Left lung (tissue), 14 donors: ENCODE measurements at places on chromosomes 13 and 19. TPM values are rescaled to one million over a fixed set of nuclear protein-coding genes. Genes with fewer than 3 reads are reported as not detected.
A peak's percentile ranks its signal among the peaks of the same experiment; 100 is the strongest.

The PDE4C gene
- total RNA-seq = 11.3 TPM

The ZNF534 gene
- not detected for total RNA-seq

The TGFBR3L gene
- total RNA-seq = 0.55 TPM

The NKPD1 gene
- not detected for total RNA-seq

DNA sequence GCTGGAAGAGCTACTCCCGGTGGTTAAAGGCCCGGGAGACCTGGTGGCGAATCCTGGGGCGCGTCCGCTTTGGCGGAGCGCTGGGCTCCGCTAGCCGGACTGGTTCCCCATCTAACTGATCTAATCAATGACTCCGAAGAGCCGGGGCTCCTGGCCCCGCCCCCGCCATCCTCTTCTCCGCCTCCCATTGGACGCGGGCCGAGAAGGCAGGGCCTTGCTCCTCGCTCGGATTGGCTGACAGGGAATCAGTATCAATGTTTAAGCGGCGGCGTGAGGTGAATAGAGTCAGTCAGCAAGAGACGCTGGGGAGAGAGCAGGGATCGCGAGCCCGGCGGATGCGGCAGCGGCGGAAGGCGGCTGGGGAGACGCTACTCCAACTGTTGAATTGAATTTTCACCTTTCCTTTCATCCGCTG is 1.7 kb upstream of the PCDH17 start:
- peak overlapping the region; percentile 33 for H3K4me3 ChIP-seq
- H3K27me3 ChIP-seq = peaks cover 82% of the 10 kb centered on the region
- no peaks in the 10 kb centered on the region for H3K36me3 ChIP-seq

- no peak for DNase-seq
- no peaks in the 10 kb centered on the region for H3K4me1 ChIP-seq
- H3K27me3 ChIP-seq = peaks cover 75% of the 10 kb centered on the region
Observed at GRCh38 chr19:32357720-32358119, 12.3 kb downstream of the ZNF507 start.

- H3K27ac ChIP-seq = no peak overlapping the region
- H3K4me3 ChIP-seq = no peak overlapping the region
- no peak for DNase-seq
- no peaks in the 10 kb centered on the region for H3K4me1 ChIP-seq
- no peaks in the 10 kb centered on the region for H3K36me3 ChIP-seq
Observed at GRCh38 chr13:44755872-44756271, 179.7 kb upstream of the TSC22D1 start.

DNA sequence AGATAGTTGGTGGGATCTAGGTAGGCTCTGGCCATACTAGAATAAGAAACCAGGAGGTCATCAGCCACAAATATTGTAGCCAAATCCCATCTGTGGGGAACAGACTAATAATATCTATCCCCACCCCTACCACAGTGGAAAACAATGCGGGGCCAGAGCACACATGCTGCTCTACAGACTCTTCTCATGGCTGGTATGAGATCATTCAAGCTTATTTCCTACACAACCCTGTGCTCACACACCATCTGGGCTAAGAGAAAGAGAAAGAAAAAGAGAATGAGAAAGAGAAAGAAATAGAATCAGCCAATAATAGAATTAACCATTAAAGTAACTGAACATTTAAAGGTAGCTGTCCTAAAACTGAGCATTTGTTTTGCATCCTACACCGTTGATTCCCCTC is 1268.4 kb upstream of the SPRY2 start:
- H3K36me3 ChIP-seq = no peaks in the 10 kb centered on the region
- no peak overlapping the region for H3K27ac ChIP-seq
- no peaks in the 10 kb centered on the region for H3K27me3 ChIP-seq
- H3K4me1 ChIP-seq = no peaks in the 10 kb centered on the region

DNA sequence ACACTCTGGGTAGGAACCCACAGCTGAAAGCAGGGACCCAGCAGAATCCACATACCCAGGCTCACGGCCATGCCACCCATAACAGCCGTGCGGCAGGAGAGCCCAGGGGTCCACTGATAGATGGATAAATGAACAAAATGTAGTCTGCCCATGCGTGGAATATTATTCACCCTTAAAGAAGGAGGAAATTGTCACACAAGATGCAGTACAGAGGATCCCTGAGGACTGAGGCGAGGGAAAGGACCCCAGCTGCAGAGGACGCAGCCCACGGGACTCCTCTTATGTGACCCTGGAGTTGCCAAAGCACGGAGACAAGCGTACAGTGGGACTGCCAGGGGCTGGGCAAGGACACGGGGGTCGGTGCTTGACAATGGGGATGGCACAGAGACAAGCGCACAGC is 10.7 kb downstream of the GRTP1 start:
- H3K27me3 ChIP-seq = no peaks in the 10 kb centered on the region
- DNase-seq = no peak
- H3K36me3 ChIP-seq = no peaks in the 10 kb centered on the region

- H3K4me1 ChIP-seq = no peaks in the 10 kb centered on the region
- no peak overlapping the region for H3K27ac ChIP-seq
- no peaks in the 10 kb centered on the region for H3K36me3 ChIP-seq
- no peak for DNase-seq
- H3K27me3 ChIP-seq = no peaks in the 10 kb centered on the region
- H3K4me3 ChIP-seq = no peak overlapping the region
Observed at GRCh38 chr19:31694761-31695160, 345.5 kb upstream of the TSHZ3 start.

DNA sequence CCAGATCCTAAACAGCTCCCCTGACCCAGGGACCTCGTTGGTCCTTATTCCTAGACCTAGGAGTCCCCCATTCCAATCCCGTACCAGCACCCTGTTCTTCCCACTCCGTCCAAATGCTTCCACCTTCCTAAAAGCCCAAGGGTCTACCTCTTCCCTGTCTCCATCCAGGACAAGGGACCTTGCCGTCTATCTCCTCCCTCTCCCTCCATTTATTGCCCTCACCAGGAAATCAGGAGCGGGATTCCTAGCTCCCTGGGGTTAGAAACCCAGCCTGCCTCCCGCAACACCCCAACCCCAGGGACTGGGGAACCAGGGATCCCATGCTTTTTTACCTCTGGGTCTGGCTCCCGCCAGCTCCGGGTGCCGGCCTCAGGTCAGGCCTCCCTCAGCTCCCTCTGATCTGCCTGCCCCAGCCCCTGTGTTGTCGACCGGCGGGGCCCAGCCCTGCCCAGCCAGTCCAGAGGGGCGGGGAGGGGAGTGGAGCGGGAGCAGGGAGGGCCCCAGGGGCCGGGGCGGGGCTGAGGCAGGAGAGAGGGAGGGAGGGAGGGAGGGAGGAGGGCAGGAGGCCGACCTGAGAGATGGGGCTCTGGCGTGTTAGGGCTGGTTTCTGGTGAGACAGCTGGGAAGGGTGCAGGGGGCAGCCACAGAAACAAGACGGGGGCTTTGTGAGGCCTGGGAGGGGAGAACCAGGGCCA is at the start of gene B3GNT8:
Gene B3GNT8 (minus strand): TSS at position 423 of the 695 bp plus-strand sequence. CDS start 596 bp downstream, outside the sequence.
- H3K27me3 ChIP-seq = no peaks in the 10 kb centered on the region
- H3K4me3 ChIP-seq = peak within 1 kb of the TSS; percentile 49
- H3K4me1 ChIP-seq = peaks cover 14% of the 10 kb centered on the region
- DNase-seq = peak; percentile 93

- no peak for DNase-seq
- H3K4me3 ChIP-seq = no peak overlapping the region
- H3K27ac ChIP-seq = no peak overlapping the region
- H3K4me1 ChIP-seq = no peaks in the 10 kb centered on the region
- peaks cover 40% of the 10 kb centered on the region for H3K36me3 ChIP-seq
Observed at GRCh38 chr19:46773018-46773399, 15.4 kb downstream of the SLC1A5 start.

GRCh38 chr13:33206425-33206824 is 79.1 kb downstream of the STARD13 start:
- H3K4me1 ChIP-seq = peaks cover 46% of the 10 kb centered on the region
- no peak for DNase-seq
- H3K27me3 ChIP-seq = no peaks in the 10 kb centered on the region
- no peaks in the 10 kb centered on the region for H3K36me3 ChIP-seq
- no peak overlapping the region for H3K27ac ChIP-seq
- H3K4me3 ChIP-seq = no peak overlapping the region

DNA sequence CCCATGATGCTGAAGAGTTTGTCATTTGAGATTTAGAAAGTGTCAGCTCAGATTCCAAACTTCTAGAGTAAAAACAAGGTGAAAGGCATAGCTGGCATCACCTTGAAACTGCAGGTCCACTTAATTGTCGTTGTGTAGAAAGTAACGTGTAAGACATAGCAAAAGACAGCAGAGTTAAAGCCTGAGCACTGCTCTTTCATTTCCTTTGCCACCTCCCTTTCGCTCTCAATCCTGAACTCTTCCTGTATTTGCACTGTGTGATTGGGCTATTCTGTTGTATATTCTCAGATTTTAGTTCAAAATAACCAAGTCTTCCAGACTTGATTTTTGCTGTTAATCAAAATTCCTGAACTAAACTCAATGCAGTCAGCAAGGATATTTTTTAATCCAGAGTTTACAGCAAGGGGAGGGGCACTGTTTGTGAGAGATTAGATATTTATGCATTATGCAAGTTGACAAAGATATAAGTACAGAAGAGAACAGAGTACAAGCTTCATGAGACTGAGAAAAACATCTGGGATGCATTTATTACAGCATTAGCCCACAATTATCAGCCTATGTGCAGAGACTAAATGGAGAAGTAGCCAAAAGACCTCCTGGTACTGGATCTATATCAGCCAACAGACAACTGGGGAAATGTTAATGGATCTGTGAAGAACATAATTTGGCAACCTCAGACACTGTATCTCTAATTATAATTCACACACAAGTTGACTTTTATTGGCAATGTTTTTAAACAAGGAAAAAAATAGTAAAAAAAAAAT is 328.6 kb downstream of the SUCLA2 start:
- no peak overlapping the region for H3K27ac ChIP-seq
- H3K27me3 ChIP-seq = no peaks in the 10 kb centered on the region
- no peaks in the 10 kb centered on the region for H3K4me1 ChIP-seq
- H3K36me3 ChIP-seq = no peaks in the 10 kb centered on the region
- DNase-seq = peak; percentile 81

GRCh38 chr13:111304041-111304544 is 16.3 kb upstream of the TEX29 start:
- H3K27me3 ChIP-seq = no peaks in the 10 kb centered on the region
- H3K4me3 ChIP-seq = no peak overlapping the region
- H3K4me1 ChIP-seq = no peaks in the 10 kb centered on the region

GRCh38 chr13:21557995-21558394 is 46.0 kb downstream of the MICU2 start:
- DNase-seq = no peak
- no peak overlapping the region for H3K27ac ChIP-seq
- H3K4me1 ChIP-seq = no peaks in the 10 kb centered on the region
- H3K27me3 ChIP-seq = no peaks in the 10 kb centered on the region
- H3K36me3 ChIP-seq = peaks cover 4% of the 10 kb centered on the region
- no peak overlapping the region for H3K4me3 ChIP-seq

DNA sequence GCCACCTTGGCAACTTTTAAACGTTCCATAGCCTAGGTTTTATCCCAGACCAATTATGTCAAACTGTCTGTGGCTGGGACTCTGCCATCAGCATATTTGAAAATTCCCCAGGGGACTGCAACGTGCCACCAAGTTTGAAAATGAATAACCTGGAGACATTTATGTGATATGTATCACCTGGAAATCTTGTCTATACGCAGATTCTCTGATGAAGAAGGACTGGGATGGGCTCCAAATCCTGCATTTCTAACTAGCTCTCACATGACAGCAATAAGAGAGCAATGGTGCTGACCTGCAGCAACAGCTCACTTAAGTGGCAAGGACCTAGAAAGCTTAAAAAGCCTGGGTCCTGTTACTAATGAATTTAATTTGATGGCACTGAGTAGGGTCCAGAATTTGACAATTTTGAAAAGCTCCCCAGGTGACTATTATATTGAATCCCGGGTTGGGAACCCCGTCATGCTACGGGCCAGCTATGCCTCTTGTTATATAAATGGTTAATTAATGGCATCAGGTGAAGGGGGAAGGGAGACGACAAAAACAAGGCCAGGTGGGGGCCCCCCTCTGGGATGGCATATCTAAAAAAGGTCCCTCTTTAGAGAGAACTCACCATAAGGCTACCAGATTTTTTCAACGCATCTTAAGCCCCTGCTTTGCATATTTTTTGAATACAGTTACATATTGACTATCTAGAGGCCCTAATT is 213.7 kb downstream of the ZIC5 start:
- H3K4me1 ChIP-seq = no peaks in the 10 kb centered on the region
- H3K36me3 ChIP-seq = no peaks in the 10 kb centered on the region
- no peak overlapping the region for H3K27ac ChIP-seq
- H3K4me3 ChIP-seq = no peak overlapping the region
- no peak for DNase-seq

GRCh38 chr19:308471-309205 is 17.4 kb upstream of the PLPP2 start:
- no peak for DNase-seq
- no peaks in the 10 kb centered on the region for H3K36me3 ChIP-seq
- H3K4me3 ChIP-seq = peak overlapping the region; percentile 42
- no peaks in the 10 kb centered on the region for H3K27me3 ChIP-seq
- peaks cover 3% of the 10 kb centered on the region for H3K4me1 ChIP-seq
- peak overlapping the region; percentile 70 for H3K27ac ChIP-seq

- peaks cover 48% of the 10 kb centered on the region for H3K4me1 ChIP-seq
- no peak for DNase-seq
- no peak overlapping the region for H3K27ac ChIP-seq
- no peaks in the 10 kb centered on the region for H3K27me3 ChIP-seq
Observed at GRCh38 chr19:1418496-1418775, 11.1 kb downstream of the DAZAP1 start.

DNA sequence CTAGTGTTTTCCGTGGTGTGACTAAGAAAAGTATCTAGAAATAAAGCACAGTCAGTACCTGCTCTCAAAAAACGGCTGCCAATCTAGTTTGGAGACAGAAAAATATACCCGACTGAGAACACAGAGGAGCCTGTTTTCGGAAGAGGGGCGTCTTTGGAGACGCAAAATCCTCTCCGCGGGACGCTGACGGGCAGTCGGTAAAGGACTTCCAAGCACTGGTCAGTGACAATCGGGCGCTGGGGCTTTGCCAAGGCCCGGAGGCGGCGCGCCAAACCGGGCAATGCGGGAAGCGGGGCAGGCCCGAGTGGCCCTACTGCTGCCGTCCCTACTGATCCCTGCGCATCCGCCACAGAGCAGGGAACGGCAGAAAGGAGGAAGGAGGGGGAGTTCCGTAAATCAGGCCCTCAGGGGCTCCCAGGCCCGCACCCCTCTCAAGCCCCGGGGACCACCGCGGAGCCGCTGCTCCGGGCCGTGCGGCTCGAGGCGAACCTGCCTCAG is 588 bp upstream of the DPY19L3 start:
- DNase-seq = peak; percentile 60
- peaks cover 37% of the 10 kb centered on the region for H3K4me1 ChIP-seq
- no peaks in the 10 kb centered on the region for H3K27me3 ChIP-seq
- H3K4me3 ChIP-seq = peak overlapping the region; percentile 61
- peaks cover 15% of the 10 kb centered on the region for H3K36me3 ChIP-seq

GRCh38 chr13:110431425-110432294 is 124.6 kb downstream of the COL4A2 start:
- no peaks in the 10 kb centered on the region for H3K36me3 ChIP-seq
- no peak overlapping the region for H3K27ac ChIP-seq

- no peak overlapping the region for H3K4me3 ChIP-seq
- no peaks in the 10 kb centered on the region for H3K4me1 ChIP-seq
- no peaks in the 10 kb centered on the region for H3K36me3 ChIP-seq
- no peak for DNase-seq
Observed at GRCh38 chr13:77239312-77239711, 87.6 kb downstream of the MYCBP2 start.

- peak overlapping the region; percentile 99 for H3K4me3 ChIP-seq
- DNase-seq = peak; percentile 91
- H3K27ac ChIP-seq = peak overlapping the region; percentile 100
- peaks cover 11% of the 10 kb centered on the region for H3K4me1 ChIP-seq
- H3K27me3 ChIP-seq = peaks cover 12% of the 10 kb centered on the region
- H3K36me3 ChIP-seq = peaks cover 21% of the 10 kb centered on the region
Observed at GRCh38 chr19:39409208-39410016, 2.8 kb downstream of the ZFP36 start.
